ENCODE measurements at places on chromosomes 1 and 21.

DNA sequence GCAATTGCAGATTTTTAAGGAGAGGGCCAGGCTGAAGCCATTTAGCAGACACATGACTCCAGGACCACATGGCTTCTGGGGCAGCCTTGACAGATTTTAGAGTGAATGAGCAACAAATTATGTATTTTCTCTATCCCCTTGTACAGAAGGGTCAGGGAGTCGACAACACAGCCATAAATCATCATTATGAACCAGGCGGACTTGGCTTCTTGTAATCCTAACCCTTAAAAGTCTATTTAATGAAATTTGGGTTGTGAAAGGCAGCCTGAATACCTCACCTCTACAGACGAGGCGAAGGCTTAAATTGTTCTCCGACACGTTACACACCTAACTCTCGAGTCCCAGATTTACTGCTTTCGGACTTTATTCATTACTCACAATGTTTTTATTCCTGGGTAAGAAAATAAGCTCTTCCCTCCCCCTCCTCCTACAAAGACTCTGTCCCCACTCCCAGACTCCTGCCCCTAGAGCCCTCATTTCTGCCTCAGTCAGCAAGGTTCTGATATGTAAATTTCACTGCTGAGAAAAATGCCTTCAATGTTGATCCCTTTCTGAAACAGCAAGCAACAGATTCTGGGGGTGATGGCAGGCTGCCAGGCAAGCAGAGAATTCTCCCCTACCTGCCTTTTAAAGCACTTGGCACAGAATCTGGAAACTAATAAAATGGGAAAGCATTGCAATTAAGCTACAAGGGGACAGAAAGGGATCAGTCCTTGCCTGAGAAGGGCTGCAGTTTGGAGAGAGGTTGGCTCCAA, 51.6 kb downstream of the PLPP3 start:
- no peak for DNase-seq

GRCh38 chr1:95640746-95641145, 406.7 kb downstream of the RWDD3 start:
- no peak for DNase-seq

DNA sequence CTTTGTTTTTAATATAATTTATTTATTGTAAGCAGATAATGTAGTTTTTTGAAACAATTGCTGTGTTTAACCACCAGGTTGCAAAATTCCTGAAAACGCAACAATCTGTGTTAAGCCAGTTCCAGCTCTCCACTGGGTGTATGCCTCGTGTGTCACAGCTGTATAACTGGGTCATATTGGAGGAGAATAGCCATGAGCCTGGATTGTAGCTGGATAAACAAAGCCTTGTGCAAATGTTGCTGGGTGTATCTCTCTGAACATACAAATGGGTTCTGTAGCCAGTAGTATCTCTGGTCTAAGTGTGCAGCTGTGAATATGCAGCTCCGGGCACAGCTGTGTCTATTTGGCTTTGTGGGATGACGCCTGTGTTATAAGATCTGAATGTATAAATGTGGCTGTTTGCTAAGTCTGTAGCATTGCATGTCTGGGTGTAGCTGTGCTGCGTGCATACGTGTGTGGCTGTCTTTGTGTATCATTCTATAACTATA, 2.8 kb downstream of the TCEA3 start:
- no peak for DNase-seq

GRCh38 chr1:189726806-189727205, 750.9 kb downstream of the BRINP3 start:
- no peak for DNase-seq

DNA sequence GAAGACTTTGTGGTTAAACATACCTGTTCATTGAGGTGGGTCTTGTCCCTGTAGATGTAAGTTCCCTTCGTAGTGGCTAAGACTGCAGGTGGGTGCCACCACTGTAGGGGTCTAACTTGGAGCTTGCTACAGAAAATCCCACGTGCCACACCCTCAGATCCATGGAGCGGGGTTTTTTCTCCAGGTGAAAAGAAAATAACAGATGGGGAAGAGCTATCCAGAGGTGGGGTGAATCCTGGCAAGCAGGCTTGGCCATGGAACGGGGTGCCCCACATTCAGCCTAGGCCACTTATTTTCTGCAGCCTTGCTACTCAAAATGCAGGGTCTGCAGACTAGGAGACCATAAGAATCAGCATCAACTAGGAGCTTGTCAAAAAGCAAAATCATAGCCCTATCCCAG, 24.0 kb downstream of the EXOC8 start:
- no peak for DNase-seq

DNA sequence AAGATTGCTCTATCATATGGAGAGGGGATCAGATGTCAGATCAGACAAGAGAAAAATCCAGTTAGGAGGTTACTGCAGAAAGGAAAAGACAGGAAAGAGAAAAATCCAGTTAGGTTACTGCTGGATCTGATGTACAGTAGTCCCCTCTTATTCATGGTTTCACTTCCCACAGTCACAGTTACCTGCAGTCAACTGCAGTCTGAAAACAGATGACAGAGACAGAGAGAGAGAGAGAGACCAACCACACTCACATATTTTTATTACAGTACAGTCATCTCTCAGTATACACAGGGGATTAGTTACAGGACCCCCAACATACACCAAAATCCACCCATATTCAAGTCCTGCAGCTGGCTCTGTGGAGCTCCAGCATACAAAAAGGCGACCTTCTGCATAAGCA, 29.3 kb downstream of the NUP133 start:
- DNase-seq: no peak

DNA sequence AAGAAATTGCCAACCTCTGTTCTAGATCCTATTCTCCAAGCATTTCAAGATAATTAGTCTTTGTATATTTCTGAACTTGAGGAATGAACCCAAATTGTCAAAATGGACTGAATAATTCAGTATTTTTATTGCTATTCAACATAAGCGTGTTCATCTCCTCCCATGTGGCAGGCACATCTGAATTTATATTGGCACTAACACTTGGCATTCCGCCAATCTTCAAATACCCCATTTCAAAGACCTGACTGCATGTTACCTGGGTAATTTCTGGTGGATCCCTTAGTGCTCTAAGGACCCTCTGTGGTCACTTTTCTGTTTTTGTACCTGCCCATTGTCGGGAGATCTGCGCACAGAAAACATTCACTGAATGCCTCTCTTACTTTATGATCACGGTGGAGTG, 66.6 kb downstream of the BACE2 start:
- no peak for DNase-seq

- no peak for DNase-seq
Measured at GRCh38 chr21:39182016-39182415, 1.2 kb downstream of the PSMG1 start.

GRCh38 chr1:50490640-50491039, 67.4 kb upstream of the DMRTA2 start:
- DNase-seq: no peak

DNA sequence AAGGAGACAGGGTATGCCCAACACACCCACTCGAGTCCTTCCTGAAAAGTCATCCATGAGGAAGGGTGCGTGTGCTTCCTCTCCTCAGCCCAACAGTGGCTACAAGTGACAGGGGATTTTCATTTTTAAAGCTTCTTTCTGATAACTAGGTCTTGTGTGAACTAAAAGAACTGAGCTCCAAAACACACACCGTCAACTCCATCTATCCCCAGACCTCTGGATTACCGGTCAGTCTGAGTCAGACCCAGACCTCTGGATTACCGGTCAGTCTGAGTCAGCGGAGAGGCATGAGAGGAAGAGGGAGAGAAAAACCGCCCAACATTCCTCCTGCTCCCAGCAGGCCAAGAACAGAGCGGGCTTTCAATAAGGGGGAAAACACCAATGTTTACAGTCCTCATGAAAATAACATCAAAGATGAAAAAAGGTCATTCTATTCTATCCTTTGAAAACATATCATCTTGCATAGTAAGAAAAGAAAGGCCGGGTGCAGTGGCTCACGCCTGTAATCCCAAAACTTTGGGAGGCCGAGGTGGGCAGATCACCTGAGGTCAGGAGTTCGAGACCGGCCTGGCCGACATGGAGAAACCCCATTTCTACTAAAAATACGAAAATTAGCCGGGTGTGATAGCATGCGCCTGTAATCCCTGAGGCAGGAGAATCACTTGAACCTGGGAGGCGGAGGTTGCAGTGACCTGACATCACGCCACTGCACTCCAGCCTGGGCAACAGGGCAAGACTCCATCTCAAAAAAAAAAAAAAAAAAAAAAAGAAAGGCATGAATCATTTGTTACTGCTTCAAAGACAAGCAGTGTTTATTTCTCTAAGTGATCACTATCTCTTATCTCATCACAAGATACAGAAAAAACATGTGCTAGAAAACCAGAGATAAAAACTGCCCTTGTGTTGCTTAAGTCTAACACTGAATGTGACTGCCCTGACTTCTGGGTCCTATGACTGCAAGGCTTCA, 3.4 kb downstream of the PTTG1IP start:
- peak; percentile 93 for DNase-seq

DNA sequence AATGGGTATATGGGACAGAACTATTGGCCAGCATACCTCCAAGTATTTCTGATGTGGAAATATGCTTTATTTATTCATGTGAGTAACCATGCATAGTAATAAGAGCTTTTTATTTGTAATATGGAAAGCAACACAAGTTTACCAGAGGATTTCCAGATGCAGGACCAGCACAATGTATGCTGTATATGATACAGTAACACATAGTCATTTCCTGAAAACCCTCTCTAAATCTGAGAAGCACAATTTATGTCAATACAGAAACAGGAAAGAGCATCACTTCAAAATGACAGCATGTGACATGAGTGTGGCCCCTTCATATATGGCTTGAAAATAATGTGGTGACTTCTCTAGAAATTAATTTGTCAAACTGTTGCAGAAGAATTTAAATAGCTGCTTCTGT, 1134.7 kb upstream of the ADGRL2 start:
- no peak for DNase-seq

- peak; percentile 65 for DNase-seq
Measured at GRCh38 chr1:16922885-16923431, 1.2 kb downstream of the CROCC start.

- DNase-seq: no peak
Measured at GRCh38 chr1:5221451-5221850, 567.0 kb downstream of the AJAP1 start.

DNA sequence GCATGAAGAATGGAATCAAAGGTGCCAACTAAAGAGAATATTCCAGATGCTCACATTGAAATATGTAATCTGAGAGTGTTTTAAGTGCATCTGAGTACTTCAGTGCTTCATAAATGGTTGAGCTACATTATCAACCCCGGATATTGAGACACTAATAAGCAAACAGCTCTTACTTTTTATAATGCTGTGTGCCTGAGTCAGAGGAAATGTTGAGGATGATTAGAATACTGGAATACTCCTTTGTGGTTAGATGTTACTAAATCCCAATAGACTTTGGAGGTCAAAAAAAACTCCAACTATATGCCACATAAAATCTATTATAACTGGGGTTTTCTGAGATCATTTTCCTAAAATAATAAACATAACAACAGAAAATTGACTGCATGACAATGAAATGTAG, 12.5 kb upstream of the KCNA3 start:
- DNase-seq: no peak

DNA sequence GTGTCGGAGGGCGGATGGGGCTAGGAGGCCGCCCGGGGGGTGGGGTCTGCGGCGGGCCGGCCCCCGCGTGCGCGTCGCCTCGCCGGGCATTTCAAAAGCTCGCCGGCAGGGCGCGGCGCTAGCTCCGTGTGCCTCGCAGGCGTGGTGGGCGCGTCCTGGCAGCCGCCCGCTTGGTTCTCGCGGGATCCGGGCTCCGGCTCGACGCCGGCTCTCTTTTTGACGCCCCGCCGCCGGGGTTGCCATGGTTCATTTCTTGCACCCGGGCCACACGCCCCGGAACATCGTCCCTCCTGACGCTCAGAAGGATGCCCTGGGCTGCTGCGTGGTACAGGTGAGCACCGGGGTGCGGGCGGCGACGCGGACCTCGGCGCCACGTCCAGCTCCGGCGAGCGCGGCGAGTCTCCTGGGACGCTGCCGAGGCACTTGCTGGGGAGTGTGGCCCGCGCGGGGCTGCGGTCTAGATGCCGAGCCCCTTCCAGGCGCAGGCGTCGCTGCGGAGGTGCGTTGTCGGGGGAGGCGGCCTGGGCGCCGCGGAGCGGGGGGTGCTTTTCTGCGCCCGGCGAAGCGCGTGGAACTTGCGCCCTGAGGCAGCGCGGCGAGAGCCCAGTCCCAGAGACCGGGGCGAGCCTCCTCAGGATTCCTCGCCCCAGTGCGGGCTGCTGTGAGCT, at the start of gene ZYG11A:
Gene ZYG11A (plus strand): TSS at position 118 of the 668 bp plus-strand sequence. CDS start 124 bp downstream, at position 242.
- DNase-seq: peak; percentile 66

DNA sequence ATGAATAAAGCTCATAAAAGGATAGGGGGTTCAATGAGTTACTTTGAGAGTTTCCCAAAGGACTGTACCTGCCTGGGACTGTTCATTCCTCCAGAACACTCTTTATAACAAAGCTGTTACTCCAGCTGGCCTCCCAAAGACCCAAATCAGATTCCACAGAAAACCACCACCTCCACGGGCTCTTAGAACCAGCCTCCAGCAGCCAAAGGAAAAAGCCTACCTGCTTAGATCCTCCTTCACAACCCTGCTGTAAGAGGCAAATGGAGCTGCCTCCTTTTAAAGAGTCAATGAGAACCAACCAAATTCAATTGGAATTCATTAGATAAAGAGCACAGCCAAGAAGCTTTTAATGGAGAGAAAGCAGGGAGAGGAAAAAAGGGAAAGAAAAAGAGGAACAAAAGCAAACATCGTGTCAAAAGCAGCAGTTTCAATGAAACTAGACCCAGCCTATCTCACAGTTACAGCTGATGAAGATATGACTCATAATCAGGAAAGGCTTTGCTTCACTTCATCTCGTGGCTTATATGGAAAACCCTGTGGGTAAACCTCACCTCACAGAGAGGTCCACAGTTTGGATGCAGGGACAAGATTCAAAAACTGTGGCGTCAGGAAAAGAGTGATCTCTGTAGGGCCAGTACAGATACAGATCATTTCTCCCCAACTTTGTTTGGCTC, 27.8 kb upstream of the FMO4 start:
- DNase-seq: no peak

DNA sequence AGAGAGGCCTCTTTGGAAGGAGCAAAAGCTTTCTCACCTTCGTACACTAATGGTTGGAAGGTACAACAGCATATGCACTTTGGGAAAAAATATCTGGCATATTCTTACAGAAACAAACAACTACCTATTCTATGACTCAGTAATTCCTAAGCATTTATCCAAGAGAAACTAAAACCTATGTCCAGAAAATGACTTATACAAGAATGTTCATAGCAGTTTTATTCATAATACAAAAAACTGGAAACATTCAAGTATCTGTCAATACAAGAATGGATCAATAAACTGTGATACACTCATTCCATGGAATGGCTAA, 8.2 kb downstream of the NBPF1 start:
- no peak for DNase-seq

All from kidney capillary endothelial cell (primary cell).